Aorta (tissue), 5 donors: ENCODE measurements at places on chromosomes 4 and X. TPM values are rescaled to one million over a fixed set of nuclear protein-coding genes. Genes with fewer than 3 reads are reported as not detected.

DNA sequence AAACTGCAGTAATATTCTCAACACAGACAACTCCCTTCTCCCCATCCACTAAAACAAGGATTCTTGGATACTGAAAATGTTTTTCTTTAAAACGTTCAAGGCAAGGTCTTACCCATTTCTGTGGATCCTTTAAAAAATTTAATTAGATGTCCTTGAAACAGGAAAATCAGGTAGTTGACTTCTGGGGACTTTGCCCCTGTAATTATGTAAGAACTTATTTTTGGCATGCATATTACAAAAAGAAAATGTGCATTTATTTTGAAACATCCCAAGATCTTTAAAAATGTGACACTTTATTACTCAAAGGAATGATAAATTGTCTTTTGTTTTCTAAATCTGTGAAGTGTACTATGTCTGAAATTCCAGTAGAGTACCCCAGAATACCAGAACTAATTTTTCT, 25.8 kb downstream of the GUCY1B1 start:
- no peak for DNase-seq

- no peak for DNase-seq
Measured at GRCh38 chr4:165203541-165204461, 3.6 kb upstream of the KLHL2 start.

DNA sequence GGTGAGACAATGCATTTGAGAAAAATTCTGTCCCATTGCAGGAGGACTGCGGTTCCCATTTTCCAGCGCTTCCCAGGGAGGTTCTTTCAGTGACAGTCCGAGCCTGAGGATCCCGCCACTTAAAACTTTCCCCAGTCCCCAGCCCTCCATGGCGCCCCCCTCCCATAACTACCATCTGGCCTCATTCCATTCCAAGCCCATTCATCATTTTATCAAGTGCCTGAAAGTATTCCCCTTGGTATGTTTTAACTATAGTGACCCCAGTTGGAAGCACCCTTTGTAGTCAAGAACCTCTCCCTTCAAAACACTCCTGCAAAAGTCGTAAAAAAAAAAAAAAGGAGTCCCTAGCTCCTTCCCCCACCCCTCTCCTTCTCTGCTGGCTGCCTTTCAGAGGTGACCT, 1.2 kb downstream of the RASL11B start:
- DNase-seq = no peak

GRCh38 chrX:33840176-33840575, 291.9 kb downstream of the FAM47A start:
- no peak for DNase-seq

DNA sequence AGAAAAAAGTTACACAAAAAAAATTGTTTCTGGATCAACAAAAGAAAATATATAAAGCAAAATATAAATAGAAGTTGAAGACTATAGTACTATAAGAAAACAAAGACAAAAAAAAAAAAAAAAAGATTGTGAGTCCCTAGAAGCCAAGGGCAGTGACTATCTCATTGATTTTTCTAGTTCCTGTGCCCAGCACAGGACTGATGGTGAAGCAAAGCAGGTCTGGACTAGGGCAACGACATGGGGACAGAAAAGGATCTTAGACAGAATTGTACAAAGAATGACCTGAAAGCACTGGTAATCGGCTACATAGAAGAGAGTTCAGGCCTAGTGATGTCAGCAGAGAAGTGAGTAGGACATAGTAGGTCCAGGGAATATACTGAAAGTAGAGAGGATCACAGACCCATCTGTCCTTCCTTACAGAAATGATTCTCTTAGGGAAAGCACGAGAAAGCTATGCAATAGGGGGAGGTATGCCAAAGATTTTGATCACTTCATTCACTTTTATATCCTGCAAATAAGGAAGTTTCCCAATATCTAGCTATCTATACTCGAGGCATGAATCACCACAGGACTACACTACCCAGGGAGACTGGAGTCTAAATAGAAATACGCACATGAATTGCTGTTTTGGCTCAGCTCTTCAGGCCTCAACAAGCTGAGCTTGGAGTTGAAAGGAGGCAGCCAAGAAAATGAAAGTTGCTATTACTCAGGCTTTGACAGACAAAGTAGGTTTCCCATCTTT, 230.9 kb upstream of the GPC4 start:
- DNase-seq = no peak

DNA sequence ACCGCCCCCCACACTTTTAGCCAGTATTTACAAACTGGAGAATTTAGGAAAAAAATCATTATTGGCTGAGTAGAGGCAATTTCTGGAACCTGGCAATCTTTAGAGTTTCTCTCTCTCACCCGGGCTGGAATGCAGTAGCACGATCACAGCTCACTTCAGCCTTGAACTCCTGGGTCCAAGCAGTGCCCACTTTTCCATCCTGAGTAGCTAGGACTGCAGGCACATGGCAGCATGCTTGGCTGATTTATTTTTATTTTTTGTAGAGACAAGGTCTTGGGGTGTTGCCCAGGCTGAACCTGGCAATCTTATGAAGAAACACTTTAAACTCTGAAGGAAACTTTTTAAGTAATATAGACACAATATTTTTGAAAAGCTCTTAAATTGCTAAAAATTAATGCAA, 120.1 kb downstream of the AFF1 start:
- no peak for DNase-seq

DNA sequence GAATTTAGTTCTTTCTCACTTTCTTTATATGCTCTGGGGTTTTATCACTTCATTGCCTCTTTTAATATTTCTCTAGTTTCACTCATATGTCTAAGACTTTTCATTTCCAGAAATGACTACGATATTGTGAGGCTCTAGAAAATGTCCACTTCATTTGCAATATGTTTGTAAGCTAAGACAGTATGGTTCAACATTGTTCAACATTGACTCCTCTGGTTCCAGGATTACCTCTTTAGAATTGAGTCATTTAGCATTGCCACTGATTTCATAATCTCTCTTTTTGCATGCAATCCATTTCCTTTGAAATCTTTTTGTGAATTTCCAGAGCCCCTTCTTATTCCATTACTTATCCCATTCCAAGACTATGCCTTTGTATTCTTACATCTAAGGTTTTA, 32.3 kb downstream of the BBS12 start:
- no peak for DNase-seq

GRCh38 chr4:120725639-120726580, 196.6 kb downstream of the PRDM5 start:
- no peak for DNase-seq

DNA sequence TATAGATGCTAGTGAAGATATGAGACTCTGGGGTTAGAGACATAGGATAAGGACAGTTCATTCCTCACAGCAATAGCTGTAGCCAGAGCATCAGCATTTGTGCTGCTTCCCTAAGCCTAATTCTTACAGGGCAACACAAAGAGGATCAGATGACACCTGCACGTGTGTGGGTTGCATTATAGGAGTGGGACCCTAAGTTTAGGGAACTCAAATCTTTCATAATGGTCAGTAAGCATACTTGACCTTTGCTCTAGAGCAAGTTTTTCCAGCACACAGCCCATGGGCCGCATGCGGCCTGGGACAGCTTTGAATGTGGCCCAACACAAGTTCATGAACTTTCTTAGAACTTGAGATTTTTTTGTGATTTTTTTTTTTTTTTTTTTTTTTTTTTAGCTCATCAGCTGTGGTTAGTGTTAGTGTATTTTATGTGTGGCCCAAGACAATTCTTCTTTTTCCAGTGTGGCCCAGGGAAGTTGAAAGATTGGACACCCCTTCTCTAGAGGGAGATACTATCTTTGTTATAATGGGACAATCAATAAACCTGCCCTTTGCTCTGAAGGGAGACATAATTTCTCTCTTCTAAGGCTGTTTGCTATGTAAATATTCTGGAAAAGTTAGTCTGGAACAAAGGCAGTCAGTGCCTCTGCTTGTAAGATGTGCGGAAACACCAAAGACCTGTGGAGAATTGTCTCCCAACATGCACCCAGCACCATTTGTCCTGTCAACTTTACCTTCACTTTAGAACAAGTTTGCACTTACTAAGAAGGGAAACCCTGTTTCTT, 650.2 kb downstream of the ZNF674 start:
- DNase-seq = no peak

DNA sequence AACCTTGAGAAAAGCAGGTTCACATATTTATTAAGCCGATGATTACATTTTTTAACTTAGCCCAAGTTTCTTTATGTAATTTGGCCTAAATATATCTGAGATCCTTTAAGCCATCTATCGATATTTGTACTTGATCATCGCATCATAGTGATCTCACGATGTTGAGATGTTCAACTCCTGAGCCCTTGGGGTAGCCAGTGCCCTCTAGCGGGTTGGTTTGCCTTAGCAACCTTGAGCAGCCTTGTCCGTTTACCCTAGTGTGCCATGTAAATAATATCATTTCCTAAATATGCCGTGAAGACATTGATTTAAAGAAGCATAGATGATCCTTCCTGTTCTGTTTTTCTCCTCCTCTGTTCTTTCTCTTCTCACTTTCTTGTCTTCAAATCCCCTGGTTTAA, 432.2 kb downstream of the RPA4 start:
- DNase-seq = no peak

- DNase-seq = no peak
Measured at GRCh38 chr4:55947254-55947882, 1.4 kb upstream of the CEP135 start.

DNA sequence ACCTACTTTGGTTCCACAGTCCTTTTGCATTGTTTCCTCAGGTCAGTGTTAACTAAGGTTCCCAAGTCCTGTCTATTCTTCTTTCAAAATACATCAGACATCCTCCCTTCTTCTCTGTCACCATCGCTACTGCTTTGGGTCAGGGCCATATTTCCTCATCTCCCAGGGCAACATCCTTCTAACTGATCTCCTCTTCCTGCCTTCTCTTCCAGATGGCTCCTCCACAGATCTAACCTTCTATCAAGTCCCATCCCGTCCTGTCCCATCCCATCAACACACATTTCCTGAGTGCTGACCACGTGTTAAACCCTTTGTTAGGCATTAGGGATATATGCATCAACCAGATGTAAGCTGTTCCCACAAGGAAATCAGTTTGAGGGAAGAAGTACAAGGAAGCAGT, 25.9 kb downstream of the PLAC1 start:
- DNase-seq = no peak

- DNase-seq = no peak
Measured at GRCh38 chr4:42480717-42481116, 83.4 kb downstream of the SHISA3 start.

- no peak for DNase-seq
Measured at GRCh38 chrX:10173331-10173900, 16.6 kb downstream of the CLCN4 start.

- no peak for DNase-seq
Measured at GRCh38 chr4:86032476-86033022, 327.3 kb downstream of the MAPK10 start.

DNA sequence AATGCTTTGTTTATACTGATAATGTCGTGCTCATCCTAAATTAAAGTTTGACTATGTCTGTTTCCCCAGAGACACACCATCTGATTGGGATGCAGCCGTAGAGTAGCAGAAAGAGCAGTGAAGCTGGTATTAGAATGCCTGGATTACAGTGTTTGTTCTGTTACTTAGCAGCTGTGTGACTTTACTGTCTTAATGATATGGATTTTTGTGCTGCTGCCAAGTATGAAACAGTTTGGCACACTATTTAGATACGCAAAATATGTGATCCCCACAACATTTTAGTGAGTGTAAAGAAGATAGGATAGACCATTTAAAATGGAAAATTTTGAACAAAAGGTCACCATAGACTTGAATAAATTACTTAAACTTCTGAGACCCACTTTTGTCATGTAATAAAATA, 1.2 kb upstream of the CHIC1 start:
- no peak for DNase-seq

- no peak for DNase-seq
Measured at GRCh38 chr4:75497133-75497532, 17.1 kb downstream of the RCHY1 start.

DNA sequence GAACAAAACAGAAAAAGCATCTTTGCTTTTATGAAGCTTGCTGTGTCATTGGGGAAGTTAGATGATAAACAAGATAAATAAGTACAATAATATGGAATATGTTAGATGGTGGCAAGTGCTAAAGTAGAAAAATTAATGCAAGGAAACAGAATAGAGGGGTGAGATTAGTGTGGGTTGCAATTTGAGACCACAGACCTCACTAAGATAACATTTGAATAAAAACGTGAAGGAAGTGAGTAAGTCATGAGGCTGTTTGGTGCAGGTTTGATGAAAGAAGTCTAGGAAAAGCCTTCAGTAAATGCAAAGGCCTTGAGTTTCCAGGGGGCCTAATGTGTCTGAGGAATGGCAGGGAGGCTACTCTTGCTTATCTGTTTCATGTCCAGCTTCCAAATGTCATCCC, 102.5 kb downstream of the CFAP299 start:
- DNase-seq = no peak

- DNase-seq = no peak
Measured at GRCh38 chr4:3476341-3476747, 13.2 kb downstream of the DOK7 start.

- DNase-seq = no peak
Measured at GRCh38 chrX:95903490-95903889, 781.2 kb upstream of the DIAPH2 start.

GRCh38 chr4:28505064-28505463, 1644.4 kb downstream of the STIM2 start:
- no peak for DNase-seq

- DNase-seq = no peak
Measured at GRCh38 chrX:69317721-69318120, 152.5 kb upstream of the PJA1 start.

- peak; percentile 75 for DNase-seq
Measured at GRCh38 chrX:49042581-49043219, 457 bp downstream of the TFE3 start.

GRCh38 chrX:44889824-44890223, 16.8 kb downstream of the KDM6A start:
- no peak for DNase-seq

DNA sequence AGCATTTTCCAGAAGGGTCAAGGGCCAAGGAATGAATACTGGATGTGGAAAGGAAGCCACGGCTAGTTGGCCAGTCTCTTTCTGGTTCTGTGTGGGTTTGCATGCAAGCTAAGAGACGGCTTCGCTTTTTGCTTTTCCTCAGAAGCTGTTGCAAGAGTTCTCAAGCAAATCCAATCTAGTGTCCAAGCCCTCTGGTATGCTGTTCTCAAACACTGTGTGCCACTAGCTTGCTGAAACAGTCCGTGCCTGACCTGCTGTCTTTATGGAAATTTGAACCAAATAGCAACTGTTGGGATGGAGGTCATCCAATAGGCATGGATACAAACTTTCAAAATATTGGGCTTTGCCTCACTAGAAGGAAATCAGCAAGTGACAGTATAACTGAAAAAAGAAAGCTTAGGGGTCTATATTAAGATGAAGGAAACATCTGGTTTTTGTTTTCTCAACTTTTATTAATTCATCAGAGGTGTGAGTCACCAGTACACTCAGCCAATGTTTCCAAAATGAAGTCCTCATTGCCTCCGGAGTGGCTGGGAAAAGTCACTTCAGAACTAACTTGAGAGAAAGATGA, 70.5 kb downstream of the SLC9A6 start:
- DNase-seq = no peak

- no peak for DNase-seq
Measured at GRCh38 chr4:8666581-8666980, 74.0 kb downstream of the CPZ start.

ETDA gene
- not detected for polyA plus RNA-seq

L1CAM gene
- not detected for polyA plus RNA-seq

GAGE12F gene
- not detected for polyA plus RNA-seq

FAM9B gene
- polyA plus RNA-seq = not detected

AMBN gene
- not detected for polyA plus RNA-seq

TMEM35A gene
- polyA plus RNA-seq = 2.9 TPM

IGSF1 gene
- 0.97 TPM for polyA plus RNA-seq
